ENCODE measurements at places on chromosomes 5 and 9.

DNA sequence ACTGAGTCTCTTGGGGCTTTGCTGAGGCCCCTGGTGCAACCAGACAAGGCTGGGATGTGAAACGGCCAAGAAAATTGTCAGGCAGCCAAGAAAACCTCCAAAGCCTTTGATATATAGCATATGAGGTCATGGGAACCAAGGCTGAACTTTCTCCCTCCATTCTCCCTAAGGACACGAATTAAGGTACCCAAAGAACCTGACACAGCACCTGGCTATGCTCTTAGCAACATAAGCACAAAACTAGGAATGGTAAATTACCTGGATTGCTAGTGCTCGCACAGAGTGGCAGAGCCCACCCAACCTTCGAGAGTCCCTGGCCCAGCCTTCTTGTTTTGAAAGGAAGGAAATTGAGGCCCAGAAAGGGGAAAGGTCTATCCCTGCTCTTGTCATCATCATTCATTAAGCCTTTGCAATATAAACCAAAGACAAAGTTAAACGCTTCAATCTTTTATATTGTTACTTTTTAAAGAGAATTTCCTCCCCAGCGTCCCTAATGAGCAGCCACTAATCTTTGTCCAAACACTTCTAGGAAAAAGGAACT is 220.0 kb upstream of the NR4A3 start:
- H3K4me1 ChIP-seq = no peaks in the 10 kb centered on the region
- H3K4me3 ChIP-seq = no peak overlapping the region
- no peaks in the 10 kb centered on the region for H3K27me3 ChIP-seq
- no peak overlapping the region for H3K27ac ChIP-seq

DNA sequence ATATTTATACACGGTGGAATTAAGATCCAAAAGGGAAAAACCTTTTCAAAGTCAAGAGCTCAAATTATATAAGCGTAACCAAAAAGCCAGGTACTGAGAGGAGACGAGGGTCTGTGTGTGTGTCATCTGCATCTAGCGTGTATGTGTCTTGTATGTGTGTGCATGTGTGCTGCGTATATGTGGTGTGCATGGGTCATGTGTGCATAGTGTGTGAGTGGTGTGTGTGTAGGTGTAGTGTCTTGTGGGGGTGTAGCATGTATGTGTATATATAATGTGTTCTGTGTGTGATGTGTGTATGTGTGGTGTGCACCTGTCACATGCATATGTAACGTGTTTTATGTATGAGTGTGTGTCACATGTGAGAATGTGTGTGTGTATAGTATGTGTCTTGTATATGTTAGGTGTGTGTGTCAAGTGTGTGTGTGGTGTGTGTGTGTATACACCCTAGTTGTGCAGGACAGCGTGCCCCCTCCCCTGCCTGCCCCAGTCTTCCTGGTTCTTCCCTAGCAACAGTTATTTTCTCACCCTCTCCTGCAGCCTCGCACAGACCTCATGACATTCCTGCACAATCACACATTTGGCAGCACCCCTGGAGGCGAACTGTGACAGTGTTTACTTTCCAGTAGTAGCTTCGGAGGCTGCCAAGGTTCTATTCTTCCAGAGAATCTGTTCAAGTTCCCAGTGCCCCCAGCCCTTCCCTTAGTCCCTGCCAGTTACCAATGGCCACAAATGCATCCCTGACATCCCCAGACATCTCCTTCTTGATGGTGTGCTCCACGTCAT is 27.1 kb upstream of the TNIP1 start:
- peaks cover 95% of the 10 kb centered on the region for H3K36me3 ChIP-seq
- H3K4me1 ChIP-seq = peaks cover 51% of the 10 kb centered on the region
- no peak overlapping the region for H3K27ac ChIP-seq
- no peaks in the 10 kb centered on the region for H3K27me3 ChIP-seq
- DNase-seq = peak; percentile 83

- H3K27ac ChIP-seq = peak overlapping the region; percentile 92
- H3K27me3 ChIP-seq = no peaks in the 10 kb centered on the region
- DNase-seq = peak; percentile 92
Measured at GRCh38 chr9:89999534-90000370, 394.9 kb downstream of the GADD45G start.

DNA sequence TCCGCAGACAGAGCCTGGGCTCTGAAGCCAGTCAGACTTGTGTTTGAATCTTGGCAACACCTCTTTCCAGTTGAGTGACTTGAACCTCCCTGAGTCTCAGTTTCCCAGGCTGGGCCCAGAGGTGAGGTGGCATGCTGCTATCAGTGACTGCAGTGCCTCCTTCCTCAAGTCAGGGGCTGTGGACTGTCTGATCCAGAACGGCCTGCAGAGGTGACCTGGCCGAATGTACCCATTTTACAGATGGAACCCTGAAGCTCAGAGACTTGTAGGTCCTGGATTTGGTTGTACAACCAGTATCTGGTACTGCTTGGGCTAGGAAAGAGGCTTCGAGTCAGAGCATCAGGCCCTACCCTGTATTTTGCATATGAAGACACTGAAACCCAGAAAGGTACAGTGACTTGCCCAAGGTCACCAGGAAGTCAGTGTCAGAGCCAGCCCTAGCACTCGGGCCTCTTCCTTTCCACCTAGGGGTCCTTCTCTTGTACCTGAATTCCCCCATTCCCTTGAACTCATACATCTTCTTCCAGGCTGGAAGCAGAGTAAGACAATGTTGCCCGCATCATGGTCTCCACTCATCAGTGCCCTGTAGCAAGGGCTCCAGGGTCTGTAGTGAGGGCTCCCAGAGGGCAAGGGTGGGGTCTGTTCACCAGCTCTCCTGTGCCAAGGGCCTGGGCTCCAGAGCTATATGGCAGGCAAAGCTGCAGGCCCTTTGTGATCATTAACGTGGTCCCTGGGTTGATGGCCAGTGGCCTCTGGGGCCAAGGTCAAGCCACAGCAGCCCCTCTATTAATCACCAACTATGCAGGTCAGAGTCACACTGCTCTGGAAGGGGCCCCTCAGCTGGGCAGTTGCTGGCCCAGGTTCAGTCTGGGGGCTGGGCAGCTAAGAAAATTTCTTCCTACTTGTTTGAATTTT is 28.5 kb downstream of the GSN start:
- no peaks in the 10 kb centered on the region for H3K27me3 ChIP-seq
- no peaks in the 10 kb centered on the region for H3K36me3 ChIP-seq
- peaks cover 79% of the 10 kb centered on the region for H3K4me1 ChIP-seq
- H3K4me3 ChIP-seq = no peak overlapping the region
- H3K27ac ChIP-seq = peak overlapping the region; percentile 87

GRCh38 chr9:89483592-89484474 is 14.1 kb downstream of the SEMA4D start:
- H3K4me3 ChIP-seq = peak overlapping the region; percentile 26

DNA sequence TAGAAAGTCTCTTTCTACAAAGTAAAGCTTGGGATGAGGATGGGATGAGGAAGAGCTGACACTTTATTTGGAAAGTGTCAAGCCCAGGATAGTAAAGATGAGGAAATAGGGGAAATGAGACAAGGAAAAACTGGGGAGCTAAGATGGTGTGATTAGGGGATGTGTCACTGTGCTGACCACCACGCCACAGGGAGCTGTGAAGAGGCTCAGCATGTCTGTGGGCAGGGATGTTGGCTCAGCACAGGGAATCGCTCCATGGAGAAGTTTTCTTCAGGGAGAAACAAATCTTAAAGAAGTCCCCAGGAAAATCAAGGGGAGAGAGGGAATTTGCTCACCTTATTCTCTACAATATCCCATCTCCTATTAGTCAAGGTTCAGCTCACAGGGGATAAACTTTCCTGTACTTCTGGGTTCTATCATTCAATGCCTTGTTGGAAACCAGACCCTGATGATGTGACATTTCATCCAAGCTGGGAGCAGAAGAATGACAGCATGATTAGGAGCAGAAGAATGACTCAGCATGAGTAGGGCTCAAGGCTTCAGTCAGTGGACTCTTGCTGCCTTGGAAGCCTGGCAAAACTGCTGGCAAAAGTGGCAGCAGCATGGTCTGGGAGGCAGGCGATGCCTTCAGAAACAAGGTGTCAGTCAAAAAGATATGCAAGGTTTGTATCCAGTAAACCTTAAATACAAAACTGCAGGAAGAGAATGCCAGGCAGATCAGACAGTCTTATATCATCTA is 4.9 kb downstream of the HSPB3 start:
- H3K4me1 ChIP-seq = peaks cover 9% of the 10 kb centered on the region
- no peak overlapping the region for H3K27ac ChIP-seq
- H3K36me3 ChIP-seq = no peaks in the 10 kb centered on the region
- H3K27me3 ChIP-seq = no peaks in the 10 kb centered on the region
- H3K4me3 ChIP-seq = no peak overlapping the region

Measured in stomach (tissue), 19 donors.